Gastrocnemius medialis (tissue), 4 donors: ENCODE measurements at places on chromosomes 2 and 18.
A peak's percentile ranks its signal among the peaks of the same experiment; 100 is the strongest.

- no peak for DNase-seq
Measured at GRCh38 chr2:101983486-101983885, 8.3 kb upstream of the IL1R2 start.

DNA sequence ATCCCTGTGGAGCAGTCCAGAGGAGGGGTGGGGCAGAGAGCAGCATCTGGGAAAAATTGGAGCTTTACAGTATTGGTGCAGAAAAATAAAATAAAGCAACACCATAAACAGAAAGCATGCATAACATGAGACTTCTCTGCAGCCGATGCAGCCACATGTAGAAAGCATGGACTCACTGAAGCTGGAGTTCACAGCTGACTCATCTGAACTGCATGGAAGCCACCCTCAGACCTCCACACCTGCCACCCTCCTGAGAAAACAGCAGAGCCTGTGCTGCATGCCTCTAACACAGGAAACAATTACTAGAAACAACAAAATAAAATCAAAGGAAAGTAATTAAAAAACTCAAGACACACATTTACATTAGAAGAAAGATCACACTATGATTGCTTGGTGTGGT is 169.4 kb upstream of the ALKAL2 start:
- DNase-seq: no peak

GRCh38 chr18:54209471-54210180 is 14.8 kb downstream of the MBD2 start:
- no peak for DNase-seq

GRCh38 chr2:211957799-211958198 is 580.8 kb downstream of the ERBB4 start:
- DNase-seq: no peak

DNA sequence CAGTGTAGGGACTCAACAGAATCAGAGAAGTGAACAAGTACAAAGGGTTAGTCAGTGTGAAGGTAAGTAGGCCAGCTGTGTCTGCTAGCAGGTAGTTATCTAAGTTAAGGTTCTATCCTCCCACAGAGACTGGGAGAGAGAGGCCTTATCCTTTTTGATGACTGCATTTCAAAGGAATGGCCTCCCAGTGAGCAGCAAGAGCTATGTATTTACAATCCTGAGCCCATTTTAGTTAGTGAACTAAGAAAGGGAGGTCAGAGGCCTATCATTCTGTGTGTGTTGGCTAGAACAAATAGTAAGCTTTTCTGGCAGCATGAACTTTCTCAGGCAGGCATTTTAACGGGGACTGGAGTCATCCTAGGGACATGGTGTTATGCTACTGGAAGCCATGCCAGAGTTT is 182.9 kb downstream of the VWC2L start:
- DNase-seq: no peak

DNA sequence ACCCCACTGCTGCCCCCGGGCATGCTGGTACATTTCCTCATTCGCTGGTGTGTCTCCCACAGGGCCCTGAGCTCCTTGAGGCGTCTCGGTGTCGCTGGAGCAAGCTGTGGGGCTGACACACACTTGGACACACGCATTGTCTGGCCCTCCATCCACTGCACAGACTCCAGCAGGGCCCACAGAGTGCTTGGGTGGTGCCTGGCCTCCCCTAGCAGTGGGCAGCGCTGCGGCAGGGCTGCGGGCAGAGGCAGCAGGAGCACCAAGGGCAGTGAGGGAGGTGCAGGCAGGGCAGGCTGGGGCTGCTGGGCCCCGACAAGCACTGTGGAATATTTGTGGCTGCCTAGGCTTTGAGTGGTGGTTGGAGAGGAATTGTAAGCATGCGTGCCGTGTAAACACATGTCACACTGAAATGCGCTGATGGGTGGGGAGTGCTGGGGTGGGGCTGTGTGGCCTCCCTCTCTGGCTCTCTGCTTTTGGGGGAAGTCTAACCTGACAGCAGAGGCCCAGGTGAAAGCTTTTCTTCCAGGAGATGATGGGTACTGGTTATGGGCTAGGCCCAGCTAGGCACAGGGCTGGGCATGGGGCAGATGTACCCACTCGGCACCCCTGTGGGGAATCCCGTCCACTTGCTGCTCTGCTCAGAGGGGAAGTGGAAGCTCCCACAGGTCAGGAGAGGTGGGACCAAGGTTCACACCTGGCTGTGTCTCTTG is 55.5 kb upstream of the HS6ST1 start:
- DNase-seq: no peak

DNA sequence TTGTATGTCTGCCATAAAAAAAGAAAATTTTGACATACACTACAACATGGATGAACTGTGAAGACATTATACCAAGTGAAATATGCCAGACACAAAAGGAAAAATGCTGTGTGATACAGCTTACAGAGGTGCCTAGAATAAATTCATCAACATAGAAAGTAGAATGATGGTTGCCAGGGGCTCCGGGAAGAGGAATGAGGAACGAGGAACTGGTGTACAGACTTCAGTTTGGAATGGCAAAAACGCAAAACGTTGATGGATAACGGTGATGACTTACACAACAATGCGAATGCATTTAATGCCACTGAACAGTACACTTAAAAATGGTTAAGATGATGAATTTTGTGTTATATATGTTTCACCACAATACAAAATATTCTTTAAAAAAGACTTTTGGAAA is 61.0 kb downstream of the TTC21B start:
- DNase-seq: no peak

- DNase-seq: no peak
Measured at GRCh38 chr2:63054841-63055225, 4.2 kb downstream of the OTX1 start.

- DNase-seq: no peak
Measured at GRCh38 chr2:66574701-66575624, 140.0 kb downstream of the MEIS1 start.

DNA sequence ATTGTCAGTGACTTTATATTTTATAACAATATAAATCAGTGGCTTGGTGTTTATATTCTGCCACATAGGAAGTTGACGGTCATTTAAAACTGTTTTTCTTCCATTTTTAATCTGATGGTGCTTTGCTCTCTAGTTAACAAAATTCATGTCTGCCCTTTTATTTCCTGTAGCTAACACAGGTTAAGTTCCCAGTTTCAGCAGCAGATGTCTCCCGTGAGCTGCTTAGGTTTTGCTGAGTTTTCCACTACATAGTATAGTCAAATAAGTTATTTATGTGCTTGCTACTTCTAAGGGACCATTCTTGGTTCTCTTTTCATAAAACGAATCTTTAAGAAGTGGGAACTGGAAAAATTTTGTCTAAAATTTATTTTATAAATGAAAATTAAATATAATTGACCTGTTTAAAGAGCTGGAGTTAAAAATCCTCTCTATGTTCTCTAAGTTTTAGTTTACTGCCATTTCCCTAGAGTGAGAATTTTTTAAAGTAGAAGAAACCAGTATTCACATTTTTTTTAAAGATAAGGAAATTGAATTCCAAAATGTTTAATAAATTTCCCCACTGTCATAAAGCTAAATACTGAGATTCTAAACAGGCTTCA is 20.6 kb downstream of the HTR2B start:
- DNase-seq: peak; percentile 6

GRCh38 chr2:104848526-104848925 is 5.4 kb upstream of the POU3F3 start:
- no peak for DNase-seq

DNA sequence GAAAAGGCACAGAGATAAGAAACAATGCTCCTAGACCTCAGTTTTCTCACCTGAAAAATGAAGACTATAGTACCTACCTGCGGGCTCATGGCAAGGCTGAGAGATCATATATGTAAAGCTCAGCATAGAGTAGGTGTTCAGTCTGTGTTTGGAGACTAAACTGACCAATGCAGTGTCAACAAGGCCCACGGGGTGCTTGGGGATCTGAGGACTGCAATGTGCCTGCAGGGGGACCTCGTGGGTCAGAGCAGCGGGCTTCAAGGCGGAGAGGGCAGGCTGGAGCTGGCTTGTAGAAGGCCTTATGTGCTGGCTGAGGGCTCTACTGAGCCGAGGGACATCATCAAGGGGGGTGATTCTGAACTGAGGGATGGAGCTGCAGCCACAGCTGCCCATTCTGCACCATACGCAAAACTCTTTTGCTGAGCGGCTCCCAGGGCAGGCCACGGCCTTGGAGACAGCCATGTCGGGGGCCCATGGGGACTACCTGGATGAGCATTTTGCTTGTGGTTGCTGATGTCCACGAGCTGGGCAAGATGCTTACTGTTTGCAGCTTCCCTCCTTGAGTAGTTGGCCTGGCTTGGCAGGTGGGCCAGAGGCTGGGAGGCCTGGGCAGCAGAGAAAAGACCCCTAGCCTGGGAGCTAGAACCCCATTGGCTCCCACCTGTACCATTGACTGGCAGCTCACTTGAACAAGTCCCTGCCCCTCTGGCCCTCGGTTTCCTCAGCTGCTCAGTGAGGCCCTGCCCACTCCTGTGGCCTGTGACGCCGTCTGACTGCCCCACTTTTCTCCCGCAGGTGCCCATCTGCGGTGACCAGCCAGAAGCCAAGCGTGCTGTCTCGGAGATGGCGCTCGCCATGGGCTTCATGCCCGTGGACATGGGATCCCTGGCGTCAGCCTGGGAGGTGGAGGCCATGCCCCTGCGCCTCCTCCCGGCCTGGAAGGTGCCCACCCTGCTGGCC is 23.5 kb downstream of the STEAP3 start:
- DNase-seq: no peak

DNA sequence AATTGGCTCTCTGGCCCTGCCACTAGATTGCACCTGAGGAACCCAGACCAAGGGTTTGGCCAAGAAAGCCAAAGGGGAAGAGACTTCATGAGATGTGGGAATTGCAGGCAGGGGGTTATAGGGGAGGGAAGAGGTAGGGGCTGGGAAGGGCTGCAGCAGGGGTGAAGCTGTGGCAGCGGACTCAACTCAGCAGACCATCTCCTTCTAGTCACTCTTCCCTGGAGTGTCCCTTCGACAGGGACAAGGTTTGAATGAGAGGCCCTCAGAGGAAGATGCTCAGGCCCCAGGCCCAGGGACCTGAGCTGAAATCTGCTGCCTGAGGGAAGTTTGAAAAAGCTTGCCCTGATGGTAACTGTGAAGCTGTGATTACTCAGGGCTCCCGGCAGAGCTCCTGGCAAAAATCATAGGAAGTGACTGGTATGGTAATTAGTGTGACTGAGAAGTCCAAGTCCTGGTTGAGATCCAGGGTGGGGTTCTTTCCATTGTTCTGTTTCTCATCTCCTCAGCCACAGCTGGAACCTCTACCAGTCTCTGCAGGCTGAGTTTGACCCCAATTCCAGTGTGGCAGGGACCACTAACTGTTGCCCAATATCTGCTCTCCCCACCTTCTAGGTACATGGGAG is 300.9 kb downstream of the CYP26B1 start:
- DNase-seq: no peak

DNA sequence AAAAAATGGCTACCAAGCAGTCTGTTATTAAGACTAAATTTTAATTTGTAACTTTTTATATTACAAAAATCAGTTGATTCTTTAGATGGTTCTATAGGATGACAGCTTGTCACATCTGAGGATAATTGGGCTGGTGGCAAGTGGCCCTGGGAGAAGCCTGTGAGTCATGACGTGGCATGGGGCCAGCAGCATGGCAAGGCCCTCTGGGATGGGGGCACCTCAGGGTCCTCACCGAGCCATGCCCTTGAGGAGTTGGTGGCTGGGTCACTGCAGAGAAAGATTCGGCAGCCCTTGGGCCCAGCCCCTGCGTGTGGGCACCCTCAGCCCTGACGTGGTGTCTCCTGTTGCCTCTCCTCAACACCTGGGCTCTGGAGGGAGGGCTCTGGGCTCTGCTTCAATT is 49.7 kb downstream of the STK25 start:
- DNase-seq: no peak

DNA sequence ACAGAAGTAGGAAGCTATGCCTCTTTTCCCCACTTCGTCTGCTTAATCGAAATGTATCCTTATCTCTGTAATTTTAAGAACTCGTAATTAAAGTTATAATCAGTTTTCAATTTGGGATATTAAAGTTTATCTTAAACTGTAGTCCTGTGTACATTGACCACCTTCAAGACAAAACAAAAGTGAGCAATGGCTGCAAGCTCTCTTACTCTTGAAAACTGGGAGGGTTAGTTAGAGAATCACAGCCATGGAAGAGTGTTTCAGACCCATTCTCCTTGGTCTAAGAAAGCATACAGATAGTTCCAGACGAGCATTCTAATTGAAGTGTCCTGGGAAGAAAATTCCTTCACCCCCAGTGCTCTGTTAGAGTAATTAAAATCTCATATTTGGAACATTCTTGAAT is 2.0 kb downstream of the KCMF1 start:
- DNase-seq: no peak

DNA sequence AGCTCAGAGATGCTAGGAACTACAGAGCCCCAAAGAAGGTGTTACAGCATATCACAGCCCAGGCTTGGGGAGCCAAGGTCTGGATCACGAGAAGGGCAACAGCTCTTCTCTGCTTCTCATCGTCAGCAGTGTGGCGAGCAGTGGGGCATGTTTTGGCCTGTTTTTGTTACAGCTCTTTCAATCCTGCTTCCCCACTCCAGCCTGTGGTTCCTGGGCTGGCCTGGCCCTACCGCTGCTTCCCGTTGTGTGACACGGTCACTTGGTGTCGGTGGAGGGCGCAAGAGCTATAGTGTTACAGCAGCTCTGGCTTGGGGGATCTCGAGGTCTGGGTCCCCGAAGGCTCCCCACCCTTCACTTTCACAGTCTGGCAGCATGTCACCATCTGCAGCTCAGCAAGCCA is 870.2 kb downstream of the CBLN2 start:
- no peak for DNase-seq

- DNase-seq: no peak
Measured at GRCh38 chr18:48121752-48122151, 191.3 kb upstream of the SMAD2 start.

DNA sequence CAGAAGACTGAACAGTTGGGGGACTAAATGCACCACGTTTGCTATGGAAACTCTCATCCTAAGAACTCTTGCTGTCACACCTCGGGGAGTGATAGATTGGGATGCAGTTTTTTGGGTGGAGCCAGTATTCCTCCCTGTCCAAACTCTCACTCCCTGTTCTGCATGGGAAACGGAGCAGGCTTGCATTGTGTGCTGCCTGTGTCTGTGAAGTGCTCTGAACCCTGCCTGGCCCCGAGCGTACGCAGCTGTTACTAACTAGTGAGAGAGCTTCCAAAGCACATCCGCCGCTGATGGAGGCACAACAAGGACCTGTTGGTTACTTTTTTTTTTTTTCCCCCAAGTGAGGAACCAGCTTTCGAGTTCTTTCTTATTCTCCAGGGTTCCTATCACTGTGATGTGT is 195.5 kb downstream of the ANAPC1 start:
- DNase-seq: no peak

- no peak for DNase-seq
Measured at GRCh38 chr2:107543793-107544192, 282.9 kb upstream of the RGPD4 start.

GRCh38 chr2:235021752-235022151 is 69.9 kb downstream of the SH3BP4 start:
- no peak for DNase-seq

- no peak for DNase-seq
Measured at GRCh38 chr2:233085037-233085838, 25.1 kb downstream of the INPP5D start.

- no peak for DNase-seq
Measured at GRCh38 chr2:88230911-88231310, 60.8 kb downstream of the THNSL2 start.
